ENCODE measurements at places on chromosomes 6 and 20. TPM values are rescaled to one million over a fixed set of nuclear protein-coding genes. Genes with fewer than 3 reads are reported as not detected.

SLC32A1 gene
- total RNA-seq = not detected

MAFB gene
- total RNA-seq = 0.28 TPM

DEFB125 gene
- not detected for total RNA-seq

KHDC1L gene
- total RNA-seq = not detected

FITM2 gene
- total RNA-seq = 10.5 TPM

MUCL3 gene
- not detected for total RNA-seq
